ENCODE measurements at places on chromosomes 12 and 14.

DNA sequence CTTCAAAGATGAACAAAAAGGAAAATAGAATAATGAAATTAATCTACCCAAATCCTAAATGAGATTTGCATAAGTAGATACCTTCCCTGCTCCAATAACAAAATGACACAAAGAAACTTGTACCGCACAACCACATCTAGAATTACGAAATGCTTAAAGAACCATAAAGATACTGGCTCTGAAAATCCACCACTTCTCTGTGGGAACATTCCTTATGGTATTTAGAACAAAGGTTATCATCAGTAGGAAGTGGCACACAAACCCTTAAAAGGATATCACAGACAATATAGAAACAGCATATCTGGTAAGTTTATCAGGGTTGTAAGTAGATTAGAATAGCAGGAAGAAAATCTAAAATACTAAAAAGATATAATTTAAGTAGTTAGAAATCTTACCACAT is 11.6 kb downstream of the IAPP start:
- DNase-seq, result no peak

DNA sequence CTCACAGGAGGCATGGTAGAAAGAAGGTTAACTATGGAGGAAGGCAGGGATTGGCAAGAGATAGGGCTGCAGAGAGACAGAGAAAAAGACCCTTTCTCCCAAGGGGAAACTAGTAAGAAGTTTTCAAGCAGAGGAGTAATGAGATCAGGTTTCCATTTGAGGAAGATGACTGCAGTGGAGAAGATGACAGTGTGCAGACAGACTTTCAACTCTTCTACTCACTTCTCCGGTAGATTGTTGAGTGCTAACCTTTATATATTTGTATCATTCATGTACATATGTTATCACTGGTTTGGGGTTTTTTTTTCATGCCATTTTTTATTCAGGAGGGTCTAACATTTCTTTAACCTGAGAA is 5.9 kb upstream of the B3GNT4 start:
- no peak for DNase-seq

- DNase-seq, result no peak
Observed at GRCh38 chr12:2732290-2732689, 62.5 kb upstream of the FKBP4 start.

- no peak for DNase-seq
Observed at GRCh38 chr14:73811164-73811503, 40.5 kb upstream of the PTGR2 start.

GRCh38 chr14:71482671-71483070 is 449.6 kb upstream of the RGS6 start:
- DNase-seq, result no peak

Measured in CD8-positive, alpha-beta memory T cell (primary cell).